NCI-H187 treated with DMSO at 0.1 percent for 48 hours (cell line): ENCODE measurements at places on chromosomes 13 and 19.
A peak's percentile ranks its signal among the peaks of the same experiment; 100 is the strongest.

DNA sequence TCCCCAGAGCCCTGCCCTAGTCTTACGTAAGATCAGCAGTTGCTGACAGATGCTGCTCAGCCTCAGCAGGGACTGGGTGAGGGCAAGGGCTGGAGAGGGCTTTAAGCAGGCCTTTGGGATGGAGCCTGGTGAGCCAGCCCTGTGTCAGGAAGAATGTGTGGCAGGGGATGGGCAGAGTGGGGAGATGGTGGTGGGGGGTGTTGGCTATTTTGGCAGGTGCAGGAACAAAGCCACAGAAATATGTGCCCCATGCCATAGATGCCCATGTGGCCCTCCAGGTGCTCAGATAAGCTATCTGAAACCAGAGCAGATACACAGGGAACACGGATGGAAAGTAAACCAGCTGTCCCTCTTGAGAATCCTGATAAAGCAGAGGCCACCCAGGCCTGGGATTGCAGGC is 1325.0 kb downstream of the UQCRFS1 start:
- no peak for DNase-seq

GRCh38 chr13:22648320-22648801 is 532.4 kb upstream of the SGCG start:
- DNase-seq, result no peak

DNA sequence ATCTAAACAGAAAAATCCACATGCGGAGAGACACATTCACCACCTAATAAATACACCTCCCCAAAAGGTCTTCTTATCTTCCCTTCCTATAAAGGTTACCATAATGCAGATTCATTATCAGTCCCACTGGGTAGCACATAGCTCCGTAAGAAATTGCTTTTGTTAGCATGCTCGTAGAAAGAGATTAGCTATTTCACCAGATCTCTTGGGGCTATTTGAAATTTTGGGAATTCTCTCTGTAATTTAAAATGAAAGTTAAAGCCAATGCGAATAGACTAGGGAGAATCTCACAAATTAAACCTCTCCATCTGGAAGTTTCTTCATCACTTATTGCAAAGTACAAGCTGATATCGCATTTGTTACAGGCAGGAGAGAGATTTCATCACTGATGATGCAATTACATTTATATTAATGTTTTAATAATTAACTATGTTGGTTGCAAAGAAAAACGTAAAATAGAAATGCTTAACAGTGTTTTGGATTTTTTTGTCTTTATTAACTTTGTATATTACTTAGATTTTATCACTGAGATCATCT is 12.9 kb upstream of the DACH1 start:
- DNase-seq, result no peak

DNA sequence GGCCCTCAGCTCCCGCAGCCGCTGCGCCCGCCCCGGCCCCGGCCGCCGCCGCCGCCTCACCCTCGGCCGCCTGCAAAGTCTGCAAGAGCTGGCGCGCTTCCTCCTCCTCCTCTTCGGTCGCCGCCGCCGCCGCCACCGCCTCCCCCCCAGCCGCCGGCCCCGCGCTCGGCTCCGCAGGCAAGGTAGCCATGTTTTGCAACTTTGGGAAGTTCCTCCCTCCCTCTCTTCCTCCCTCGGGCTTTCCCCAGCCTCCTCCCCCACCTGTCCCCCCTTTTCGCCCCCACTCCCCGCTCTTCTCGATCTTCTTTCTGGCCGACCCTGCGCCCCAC is 433 bp downstream of the SIX5 start:
- no peak for DNase-seq

DNA sequence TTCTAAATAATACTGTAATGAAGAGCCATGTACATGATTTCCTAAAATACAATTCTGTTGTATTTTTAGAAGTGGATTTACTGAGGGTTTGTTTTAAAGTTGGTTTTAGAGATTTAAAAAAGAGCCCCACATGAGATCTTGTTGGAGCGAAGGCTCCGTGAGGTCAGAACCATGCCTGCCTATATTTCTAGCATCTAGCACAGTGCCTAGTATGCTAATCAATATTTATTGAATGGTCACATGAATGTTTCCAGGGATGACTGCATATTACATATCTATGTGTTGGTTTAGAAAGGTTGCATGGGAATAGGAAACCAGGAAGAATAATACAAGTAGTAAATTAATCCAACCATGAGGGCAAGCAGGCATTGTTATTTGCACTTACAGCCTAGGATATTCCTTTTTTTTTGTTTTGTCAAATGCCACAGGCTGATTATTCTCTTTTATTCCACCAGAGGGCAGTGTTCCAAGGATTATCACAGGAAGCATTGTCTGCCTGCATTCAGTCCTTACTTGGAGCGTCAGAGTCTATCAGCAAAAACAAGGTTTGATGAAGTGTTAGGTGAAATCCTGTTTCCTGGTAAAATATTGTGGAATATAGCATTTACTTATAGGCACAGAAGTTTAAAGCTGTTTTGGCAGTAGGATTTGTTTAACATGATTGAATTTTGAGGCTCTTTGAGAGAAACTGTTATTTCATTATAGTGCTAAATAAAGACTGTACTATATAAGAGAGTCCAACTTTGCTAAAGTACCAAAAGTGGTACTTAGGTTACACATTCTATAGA is 46.8 kb downstream of the COG3 start:
- DNase-seq, result peak; percentile 34

GRCh38 chr13:50561739-50562138 is 281.8 kb downstream of the DLEU7 start:
- DNase-seq, result no peak

- no peak for DNase-seq
These were observed 59.9 kb upstream of the ZNF85 start for GRCh38 chr19:20863176-20863575.

DNA sequence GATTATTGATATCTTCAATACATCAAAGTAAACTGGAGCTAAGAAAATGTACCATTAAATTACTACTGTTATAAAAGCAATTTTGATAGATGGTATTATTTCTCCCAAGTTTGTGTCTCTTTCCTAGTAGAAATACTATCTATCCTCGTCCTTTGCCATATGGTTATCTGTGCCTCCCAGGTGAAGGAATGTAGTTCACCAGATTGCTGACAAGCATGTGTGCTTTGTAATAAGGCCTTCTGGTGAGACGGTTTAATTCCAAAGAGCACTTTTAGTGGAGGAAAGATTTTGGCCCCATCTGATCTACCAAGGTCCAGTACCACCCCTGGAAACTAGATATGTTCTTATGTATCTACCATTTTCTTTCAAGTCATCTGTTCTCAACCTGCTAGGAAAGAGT is 243.6 kb downstream of the DLEU7 start:
- DNase-seq, result no peak

GRCh38 chr13:111280681-111281585 is 39.5 kb upstream of the TEX29 start:
- DNase-seq, result no peak

- no peak for DNase-seq
These were observed 238.0 kb downstream of the PCDH9 start for GRCh38 chr13:66992183-66992582.

- DNase-seq, result no peak
These were observed 43.0 kb upstream of the HNRNPA1L2 start for GRCh38 chr13:52599037-52599847.

GRCh38 chr13:113179374-113180230 is 21.2 kb downstream of the PROZ start:
- DNase-seq, result no peak

DNA sequence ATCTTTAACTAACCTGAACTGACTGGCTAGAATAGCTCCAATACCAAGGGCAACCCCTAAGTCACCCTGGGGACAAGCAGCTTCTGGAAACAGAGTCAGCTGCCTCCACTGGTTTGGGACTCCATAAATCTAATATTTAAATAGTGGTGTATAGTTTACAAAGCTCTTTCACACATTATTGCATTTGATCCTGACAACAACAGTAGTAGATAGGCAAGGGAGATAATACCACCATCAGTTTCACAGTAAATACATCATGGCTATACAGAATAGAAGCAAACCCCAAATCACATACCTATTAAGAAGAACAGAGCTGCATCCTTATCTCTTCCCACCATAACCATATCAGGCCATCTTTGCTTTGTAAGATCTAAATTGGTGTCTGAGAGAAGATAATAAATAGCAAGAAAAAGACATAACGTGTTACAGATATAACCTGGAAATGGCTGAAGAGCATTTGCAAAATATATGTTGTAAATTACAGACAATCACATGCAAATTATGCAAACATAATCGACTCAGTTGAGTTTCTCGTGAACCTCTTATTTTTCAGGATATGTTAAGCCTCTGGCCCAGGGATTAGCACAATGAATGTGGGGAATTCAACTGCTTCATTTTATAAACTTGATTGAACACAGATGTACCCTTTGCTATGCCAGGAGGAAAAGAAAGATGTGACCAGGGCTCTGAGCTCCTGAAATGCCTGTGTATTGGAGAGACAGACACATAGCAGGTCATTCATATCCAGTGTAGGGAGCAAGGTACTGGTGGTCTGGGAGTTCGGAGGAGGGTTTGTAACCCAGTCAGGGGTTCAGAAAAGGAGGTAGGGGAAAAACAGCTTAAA is 142.5 kb downstream of the SLC7A1 start:
- DNase-seq, result no peak

DNA sequence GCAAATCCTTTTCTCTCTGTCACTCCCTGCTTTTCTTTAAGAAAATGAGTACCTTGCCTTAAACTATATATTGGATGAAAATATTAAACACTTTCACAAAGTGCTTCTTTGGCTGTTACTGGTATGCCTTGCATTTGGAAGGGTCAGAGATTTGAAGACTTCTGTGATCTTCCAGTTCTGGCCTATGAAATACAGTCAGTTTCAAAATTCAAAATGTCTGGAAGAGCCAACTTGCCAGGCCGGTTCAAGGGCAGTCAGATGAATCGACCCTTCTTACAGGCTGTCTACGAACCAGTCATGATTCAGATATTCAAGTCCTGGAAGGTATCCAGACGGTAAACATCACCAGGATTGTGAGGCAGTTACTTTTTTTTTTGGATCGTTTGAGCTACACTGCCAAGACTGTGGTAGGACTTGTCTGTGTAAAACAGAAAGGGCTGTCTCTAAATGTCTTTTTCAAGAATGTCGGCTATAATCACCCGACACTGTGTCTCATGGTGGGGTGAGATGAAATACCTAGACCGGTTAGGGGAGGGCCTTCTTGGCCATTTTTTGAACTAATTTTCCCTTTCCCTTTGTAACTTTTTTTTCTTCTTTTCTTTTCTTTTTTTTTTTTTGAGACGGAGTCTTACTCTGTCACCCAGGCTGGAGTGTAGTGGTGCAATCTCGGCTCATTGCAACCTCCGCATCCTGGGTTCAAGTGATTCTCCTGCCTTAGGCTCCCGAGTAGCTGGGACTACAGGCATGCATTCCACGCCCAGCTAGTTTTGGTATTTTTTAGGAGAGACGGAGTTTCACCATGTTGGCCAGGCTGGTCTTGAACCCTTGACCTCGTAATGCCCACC is 11.2 kb downstream of the ACTN4 start:
- DNase-seq, result no peak

GRCh38 chr19:38079926-38080380 is 144.1 kb downstream of the DPF1 start:
- DNase-seq, result peak; percentile 26
